ENCODE measurements at places on chromosomes 5 and 9. TPM values are rescaled to one million over a fixed set of nuclear protein-coding genes. Genes with fewer than 3 reads are reported as not detected.

The C1QTNF2 gene
- total RNA-seq = 0.52 TPM

- H3K27me3 ChIP-seq = peaks cover 45% of the 10 kb centered on the region
- no peaks in the 10 kb centered on the region for H3K36me3 ChIP-seq
- no peak overlapping the region for H3K4me3 ChIP-seq
- DNase-seq = peak; percentile 41
- H3K27ac ChIP-seq = no peak overlapping the region
- H3K4me1 ChIP-seq = peaks cover 10% of the 10 kb centered on the region
These were observed 267.1 kb downstream of the NSG2 start for GRCh38 chr5:174312641-174313040.

The DRD1 gene
- 0.83 TPM for total RNA-seq

The CNTFR gene
- 26.3 TPM for total RNA-seq

DNA sequence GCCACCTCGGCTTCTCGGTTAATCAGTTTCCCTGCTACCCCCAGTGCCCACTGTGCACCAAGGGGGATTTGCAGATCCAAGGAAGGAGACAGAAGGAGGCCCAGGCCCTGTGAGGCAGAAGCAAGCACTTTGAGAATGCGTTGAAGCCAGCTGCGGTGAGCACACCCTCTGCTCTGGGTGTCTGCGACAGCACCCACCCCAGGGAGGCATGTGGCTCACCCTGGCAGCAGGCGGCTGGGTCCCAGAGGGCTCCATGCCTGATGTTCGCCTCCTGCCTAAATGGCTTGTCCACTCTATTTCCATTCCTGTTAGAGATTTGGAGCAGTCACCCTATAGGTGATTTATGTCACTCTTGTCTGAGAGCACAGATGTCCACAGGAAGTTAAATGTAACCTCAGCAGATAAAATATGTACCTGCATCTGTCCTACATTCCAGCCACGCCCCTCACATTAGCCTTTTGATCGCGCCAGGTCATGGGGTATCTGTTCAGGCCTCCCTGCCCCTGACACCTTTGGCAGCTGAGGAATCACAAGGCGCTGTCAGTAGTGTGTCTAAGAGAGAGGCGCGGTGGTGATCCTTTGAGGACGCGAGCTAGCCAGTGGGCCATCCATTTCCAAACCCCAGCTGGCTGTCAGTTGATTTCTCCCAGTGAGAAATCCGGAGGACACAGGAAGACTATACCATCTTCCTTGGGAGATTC, 28.1 kb downstream of the PTGES2 start:
- H3K27me3 ChIP-seq = no peaks in the 10 kb centered on the region
- peaks cover 33% of the 10 kb centered on the region for H3K36me3 ChIP-seq
- peaks cover 98% of the 10 kb centered on the region for H3K4me1 ChIP-seq
- H3K4me3 ChIP-seq = peak overlapping the region; percentile 36
- H3K27ac ChIP-seq = peak overlapping the region; percentile 68

GRCh38 chr5:141382469-141383294, at the start of gene PCDHGA7:
Gene PCDHGA7, plus strand, starts transcription at chr5:141382742. Its CDS starts 158 bp downstream, at chr5:141382900.
- H3K4me3 ChIP-seq = no peak within 1 kb of the TSS
- H3K27me3 ChIP-seq = no peaks in the 10 kb centered on the region
- no peak within 1 kb of the TSS for H3K27ac ChIP-seq
- H3K36me3 ChIP-seq = no peaks in the 10 kb centered on the region
- no peak for DNase-seq

The SPINK13 gene
- total RNA-seq = not detected

The GABRA1 gene
- not detected for total RNA-seq

DNA sequence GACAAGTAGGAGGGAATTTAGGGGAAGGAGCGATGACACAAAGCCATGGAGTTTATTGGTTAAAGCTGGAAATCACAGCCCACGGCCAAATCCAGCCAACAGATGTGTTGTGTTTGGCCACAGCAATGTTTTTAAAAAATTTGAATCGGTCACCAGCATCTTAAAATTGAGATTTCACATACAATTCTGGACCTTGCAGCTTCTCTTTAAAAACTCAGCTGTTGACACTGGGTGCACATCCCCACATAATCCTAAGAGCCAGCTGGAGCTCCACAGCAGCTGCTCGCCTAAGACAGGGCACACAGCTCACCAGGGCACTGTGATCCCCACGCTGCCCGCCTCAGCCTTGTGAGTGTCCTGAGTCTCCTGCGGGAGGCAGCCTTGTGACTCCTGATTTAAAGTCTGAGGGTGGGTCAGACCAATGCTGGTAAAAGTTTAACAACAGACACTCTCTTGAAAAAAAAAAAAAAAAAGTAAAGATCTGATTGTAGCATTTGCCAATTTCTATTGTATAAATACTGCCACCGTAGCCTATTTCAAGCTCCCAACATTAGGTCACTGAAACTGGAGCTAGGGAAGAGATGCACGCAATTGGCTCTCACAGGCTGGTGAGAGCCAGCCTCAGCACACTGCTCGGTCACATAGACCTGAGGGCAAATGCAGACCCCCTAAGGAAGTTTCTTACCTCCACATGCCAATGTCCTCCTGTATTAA, 124.8 kb downstream of the HSD17B3 start:
- H3K4me3 ChIP-seq = no peak overlapping the region
- H3K27ac ChIP-seq = no peak overlapping the region
- no peak for DNase-seq
- no peaks in the 10 kb centered on the region for H3K27me3 ChIP-seq
